Esophagus muscularis mucosa (tissue), 4 donors: ENCODE measurements at places on chromosomes 4 and X. TPM values are rescaled to one million over a fixed set of nuclear protein-coding genes. Genes with fewer than 3 reads are reported as not detected.
A peak's percentile ranks its signal among the peaks of the same experiment; 100 is the strongest.

PDCL2 gene
- not detected for total RNA-seq

RPS6KA6 gene
- 4.7 TPM for total RNA-seq

CT45A5 gene
- not detected for total RNA-seq

- no peak for DNase-seq
Observed at GRCh38 chrX:153474718-153475117, 4.3 kb upstream of the HAUS7 start.

GRCh38 chr4:38314663-38315062 is 349.3 kb upstream of the KLF3 start:
- DNase-seq = no peak

DNA sequence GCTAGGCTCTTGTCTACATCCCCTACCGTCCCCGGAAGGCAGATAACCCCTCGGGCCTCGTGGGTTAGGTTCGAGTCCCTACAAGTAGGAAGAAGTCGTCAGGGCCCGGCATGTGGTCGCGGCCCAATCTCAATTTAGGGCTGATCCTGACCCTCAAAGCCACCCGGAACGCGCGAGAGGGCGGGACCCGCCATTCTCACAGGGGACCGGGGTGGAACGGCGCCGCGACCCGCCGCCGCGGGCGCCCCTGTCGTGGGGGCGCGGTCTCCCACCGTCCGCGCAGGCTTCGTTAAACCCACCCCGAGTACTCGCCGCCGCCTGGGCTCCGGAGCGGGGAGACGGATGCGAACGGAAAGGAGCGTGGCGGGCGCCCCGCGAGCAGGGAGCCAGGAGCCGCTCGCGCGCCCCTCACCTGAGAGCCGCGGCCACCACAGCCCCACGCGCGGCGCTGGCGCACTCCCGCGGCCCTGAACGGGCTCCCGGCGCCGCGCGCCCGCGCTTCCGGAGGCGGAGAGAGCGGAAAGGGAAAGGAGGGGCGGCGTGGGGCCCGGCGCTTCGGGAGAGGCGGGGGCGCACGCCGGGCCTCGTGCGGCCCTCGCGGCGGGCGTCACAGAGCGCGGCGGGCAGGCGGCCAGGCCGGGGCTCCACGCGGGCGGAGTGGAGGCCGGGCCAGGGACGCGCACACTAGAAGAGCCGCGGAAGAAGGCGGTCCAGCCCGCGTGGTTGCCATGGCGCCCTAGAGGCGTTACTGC is at the start of gene CFAP97:
CFAP97 (minus strand) TSS at position 515 of the 752 bp plus-strand sequence. CDS start 12,804 bp downstream, outside the sequence.
- DNase-seq = peak; percentile 96

DNA sequence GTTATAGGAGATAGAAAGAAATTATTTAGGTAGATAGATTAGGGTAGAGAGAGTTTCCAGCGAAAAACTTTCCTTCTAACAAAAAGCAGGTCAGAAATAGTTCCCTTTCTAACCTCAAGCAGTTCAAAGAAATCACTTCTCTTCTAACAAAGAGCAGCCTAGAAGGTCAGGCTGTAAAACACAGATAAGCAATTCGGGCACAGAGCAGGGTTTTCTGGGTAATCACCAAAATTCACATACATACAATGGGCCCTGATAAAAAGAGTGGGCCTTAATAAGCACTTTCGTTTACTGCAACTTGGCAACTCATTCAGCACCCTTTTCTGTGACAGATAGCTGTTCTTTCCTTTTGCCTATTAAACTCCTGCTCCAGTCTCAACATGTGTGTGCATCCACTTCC is 13.4 kb upstream of the NAF1 start:
- no peak for DNase-seq

DNA sequence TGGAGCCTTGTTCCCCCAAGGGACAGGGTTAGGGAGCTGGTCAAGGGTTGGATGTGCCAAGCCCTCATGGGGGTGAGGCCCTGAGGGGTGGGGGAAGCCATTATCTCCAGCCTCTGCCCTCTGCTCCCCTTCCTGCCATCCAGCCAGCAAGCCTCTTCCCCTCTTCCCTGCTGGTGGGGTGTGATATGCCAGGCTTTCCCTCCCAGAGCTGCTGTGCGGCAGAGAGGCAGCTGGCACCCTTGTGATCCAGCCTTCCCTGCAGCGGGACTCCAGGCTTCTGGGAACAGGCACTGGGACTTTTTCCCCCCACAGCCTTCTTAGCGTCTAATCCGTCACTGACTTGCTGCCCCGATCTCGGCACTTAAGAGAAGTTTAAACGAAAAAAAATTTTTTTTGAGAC is 6.3 kb downstream of the SSR4 start:
- DNase-seq = no peak

- no peak for DNase-seq
Observed at GRCh38 chr4:80140194-80140593, 57.1 kb upstream of the PRDM8 start.

DNA sequence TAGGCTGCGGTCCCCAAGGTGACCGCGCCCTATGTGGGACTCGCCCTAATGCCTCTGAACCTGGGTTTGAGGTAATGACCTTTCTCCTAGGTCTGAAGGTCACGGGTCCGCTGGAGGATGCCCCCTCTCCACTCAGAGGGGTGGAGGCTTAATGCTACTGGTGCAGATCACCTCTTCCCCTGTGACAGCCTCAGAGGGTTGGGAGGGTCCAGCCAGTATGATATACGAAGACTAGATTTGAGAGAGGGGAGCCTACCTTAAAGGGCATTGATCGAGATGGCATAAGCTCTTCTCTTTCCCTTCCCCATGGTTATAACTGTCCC is 1.0 kb downstream of the SLC25A5 start:
- no peak for DNase-seq

DNA sequence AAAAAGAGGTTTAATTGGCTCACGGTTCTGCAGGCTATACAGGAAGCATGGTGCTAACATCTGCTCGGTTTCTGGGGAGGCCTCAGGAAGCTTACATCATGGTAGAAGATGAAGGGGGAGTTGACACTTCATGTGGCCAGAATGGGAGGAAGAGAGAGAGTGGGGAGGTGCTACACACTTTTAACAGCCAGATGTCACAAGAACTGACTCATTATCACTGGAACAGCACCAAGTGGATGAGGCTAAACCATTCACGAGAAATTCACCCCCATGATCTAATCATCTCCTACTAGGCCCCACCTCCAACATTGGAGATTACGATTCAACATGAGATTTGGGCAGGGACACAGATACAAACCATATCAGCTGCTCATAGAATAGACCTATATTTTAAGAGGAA is 255.8 kb downstream of the OPHN1 start:
- no peak for DNase-seq
